ENCODE measurements at places on chromosomes 13 and 19.

- no peak for DNase-seq
These were observed 66.1 kb upstream of the ANKRD10 start for GRCh38 chr13:110980921-110981320.

DNA sequence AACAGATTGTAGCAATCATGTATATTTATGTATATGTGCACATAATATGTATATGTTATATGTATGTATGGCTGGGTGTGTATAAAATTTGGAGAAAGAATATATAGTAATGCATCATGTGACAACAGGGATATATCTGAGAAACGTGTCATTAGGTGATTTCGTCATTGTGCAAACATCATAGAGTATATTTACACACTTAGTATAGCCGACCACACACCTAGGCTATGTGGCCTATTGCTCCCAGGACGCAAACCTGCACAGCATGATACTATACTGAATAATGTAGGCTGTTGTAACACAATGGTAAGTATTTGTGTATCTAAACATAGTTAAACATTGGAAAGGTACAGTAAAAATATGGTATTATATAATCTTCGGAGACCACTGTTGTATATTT lies 43.8 kb downstream of the ESD start:
- no peak for DNase-seq

GRCh38 chr13:66840621-66841020 lies 389.5 kb downstream of the PCDH9 start:
- no peak for DNase-seq

GRCh38 chr13:72782717-72783116 lies 784 bp downstream of the PIBF1 start:
- DNase-seq, result no peak

All from NCI-H1436 (cell line).